CD4-positive, alpha-beta T cell treated with Interleukin-1 beta for 1 hour (primary cell): ENCODE measurements at places on chromosomes 5 and 9.

GRCh38 chr9:96680812-96681499 lies 25.8 kb upstream of the PRXL2C start:
- DNase-seq = no peak

DNA sequence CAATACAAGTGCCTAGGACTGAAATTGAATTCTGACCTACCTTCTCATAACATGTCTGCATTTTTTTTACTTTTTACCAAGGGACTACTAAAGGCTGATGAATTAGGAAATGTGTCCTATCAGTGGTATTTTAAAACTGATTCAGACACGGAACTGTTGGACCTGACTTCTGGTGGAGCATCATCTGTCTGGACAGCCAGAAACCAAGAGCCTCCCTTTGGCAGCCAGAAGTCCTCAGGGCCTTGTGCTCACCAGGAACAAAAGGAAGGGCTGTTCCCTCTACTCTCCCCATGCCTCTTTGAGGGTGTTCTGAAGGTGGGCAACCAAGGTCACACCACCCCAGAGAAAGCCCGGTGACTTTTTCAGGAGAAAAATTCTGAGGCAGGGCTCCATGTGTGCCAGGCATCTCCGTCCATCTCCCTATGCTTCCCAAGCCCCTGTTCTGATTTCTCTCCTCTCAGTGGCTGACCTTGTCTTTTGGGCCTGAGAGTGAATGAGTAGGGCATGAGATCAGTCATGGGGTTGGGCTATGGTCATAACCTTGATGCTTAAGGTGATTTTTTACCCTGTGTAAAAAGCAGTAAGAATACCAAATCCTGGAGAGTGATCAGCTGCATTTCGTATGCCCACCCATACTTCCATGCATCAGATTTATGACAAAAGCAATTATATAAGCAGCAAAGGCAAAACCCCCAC lies 143.7 kb downstream of the SCAMP1 start:
- DNase-seq = no peak

DNA sequence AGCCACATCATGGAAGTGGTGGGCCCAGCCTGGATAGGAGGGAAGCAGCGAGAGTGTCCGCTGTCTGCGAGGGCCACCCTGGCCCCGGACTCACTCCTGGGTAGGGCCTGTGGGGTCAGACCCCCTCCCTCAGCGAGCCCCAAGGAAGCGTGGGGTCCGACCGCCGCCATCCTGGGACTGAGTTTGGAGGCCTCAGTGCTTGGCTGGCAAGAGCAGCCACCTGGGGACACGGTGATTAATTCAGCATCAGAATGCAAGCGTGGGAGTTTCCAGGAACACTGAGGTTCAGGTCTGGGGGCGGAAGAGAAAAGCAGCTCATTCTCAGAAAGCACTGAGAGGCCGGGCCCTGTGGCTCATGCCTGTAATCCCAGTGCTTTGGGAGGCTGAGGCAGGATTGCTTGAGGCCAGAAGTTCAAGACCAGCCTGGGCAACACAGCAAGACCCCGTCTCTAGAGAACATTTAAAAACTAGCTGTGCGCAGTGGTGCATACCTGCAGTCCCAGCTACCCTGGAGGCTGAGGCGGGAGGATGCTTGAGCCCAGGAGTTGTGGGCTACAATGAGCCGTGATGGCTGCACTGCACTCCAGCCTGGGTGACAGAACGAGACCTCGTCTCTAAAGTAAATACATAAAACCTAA lies 18.3 kb upstream of the CAMSAP1 start:
- no peak for DNase-seq

GRCh38 chr9:136173648-136174290 lies 31.2 kb downstream of the LHX3 start:
- DNase-seq = no peak

GRCh38 chr5:68318955-68319705 lies 103.6 kb downstream of the PIK3R1 start:
- no peak for DNase-seq
